ENCODE measurements at places on chromosomes 3 and 15.

- no peak for DNase-seq
Observed at GRCh38 chr3:81045246-81045645, 716.2 kb downstream of the GBE1 start.

DNA sequence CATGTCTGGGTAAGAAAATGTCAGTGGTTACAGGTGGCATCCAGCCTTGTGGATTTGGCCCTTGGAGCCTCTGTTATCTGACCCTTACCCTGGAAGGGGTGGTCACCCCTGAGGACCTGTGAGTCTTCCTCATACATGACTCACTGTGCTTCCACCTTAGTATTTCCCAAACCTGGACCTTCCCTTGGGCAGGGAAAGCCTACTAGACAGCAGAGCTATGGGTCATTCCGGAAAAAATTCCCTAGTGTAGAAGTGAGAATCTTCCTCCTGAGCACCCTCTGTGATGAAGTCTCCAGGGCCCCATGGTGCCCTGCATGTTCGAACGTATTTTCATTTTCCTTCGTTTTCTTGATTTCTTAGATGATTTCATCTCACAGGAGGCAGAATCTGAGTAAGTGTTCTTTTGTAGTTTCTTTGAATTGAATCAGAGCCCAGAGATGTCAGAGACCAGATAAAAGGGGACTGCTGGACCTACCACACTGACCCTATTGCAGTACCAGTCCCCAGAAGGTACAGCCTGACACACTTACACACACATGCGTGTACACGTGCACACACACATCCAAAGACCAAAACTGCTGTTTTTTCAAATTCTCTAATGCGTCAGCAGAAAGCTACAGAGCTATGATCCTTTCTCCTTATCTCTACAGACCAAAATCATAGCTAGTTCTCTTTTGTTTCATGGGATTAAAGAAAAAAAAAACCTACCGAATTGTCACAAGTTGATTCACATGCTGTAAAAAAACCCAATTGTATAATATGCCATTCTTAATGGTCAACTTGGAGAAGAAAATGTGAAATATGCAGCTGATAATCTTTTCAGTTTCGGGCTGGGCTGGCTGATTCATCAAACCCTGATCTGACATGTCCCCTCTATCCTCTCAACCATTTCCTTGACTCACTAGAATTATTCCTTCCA, 50.5 kb upstream of the ARHGEF3 start:
- peak; percentile 75 for DNase-seq

DNA sequence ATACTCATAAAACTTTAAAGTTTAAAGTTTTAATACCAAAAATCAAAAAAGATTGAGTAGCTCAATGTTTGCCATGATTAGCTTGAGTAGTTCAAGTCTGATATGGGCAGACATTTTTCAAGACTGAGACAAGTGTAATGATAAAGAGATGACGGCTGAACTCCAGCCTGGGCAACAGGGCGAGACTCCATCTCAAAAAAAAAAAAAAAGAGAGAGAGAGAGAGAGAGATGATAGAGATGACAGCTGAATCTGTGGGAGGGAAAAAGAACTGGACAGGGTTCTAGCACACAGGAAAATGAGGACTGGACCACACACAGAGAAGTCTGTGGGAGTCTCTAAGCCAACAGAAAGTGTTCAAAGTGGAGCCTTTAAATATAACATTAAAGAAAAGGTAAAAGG, 25.2 kb downstream of the CEP152 start:
- no peak for DNase-seq

DNA sequence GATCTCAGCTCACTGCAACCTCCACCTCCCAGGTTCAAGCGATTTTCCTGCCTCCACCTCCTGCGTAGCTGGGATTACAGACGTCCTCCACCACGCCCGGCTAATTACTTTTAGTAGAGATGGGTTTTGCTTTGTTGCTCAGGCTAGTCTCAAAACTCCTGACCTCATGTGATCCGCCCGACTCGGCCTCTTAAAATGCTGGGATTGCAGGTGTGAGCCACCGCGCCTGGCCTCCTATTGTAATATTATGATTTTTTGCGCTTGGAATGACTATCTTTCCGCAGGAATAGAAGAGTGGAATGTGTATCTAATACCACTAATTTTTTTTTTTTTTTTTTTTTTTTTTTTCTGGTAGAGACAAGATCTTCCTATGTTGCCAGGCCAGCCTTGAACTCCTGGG, 1.8 kb downstream of the ARL8B start:
- DNase-seq, result no peak

DNA sequence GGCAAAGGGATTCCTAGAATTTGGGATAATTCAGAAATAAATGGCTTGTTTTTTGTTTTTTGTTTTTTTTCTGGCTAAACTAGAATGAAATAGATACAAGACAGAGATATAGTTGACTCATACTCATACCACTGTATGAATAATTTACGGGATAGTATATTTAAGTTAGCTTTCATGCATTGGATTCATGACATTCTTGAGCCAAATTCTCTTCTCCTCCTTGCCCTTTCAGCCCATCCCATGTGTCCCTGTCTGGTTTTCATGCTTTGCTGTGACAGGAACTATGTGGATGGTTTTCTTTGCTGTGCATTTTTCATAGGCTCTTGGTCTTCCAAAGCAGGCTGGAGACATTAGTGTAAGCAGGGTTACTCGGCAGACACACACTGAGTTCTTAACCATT, 66.6 kb upstream of the UMPS start:
- DNase-seq, result peak; percentile 27

GRCh38 chr3:132573797-132574211, 23.3 kb upstream of the ACKR4 start:
- no peak for DNase-seq

DNA sequence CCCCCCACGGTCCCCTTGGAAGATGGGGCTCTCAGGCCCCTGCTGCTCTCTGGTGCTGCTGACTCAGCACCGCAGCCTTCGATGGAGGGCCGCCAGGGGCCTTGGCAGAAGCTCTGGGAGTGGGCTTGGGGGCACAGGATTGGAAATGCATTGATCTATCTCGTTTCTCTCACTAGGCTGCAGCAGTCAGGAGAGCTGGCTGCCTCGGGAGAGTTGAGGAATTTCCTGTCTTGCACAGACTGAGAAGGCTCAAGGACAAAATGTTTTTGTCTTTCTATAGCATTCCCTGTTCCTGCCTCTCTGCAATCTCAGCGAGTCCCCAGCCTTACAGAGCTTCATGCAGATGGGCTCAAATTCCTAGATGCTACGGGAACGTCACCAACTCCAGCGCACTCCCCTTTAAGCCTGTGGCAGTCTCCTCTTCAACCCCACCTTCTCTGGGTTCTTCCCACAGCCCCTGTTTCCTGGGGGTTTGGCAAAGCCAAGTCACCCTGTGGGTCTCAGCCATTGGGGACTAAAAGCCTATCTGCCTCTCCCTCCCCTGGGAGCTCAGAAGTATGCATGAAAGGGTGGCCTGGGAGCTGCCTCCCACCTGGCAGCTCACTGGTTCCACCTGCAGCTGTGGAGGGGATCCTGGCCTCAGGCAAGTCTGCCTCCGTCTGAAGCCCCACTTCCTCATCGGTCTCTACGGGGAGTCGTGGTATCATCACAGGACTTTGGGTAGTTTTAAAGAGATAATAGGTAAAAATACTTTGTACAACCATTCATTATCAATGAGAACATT, 127.4 kb upstream of the HACD2 start:
- DNase-seq, result no peak

GRCh38 chr3:189962466-189962865, 158.2 kb downstream of the P3H2 start:
- DNase-seq, result no peak

- no peak for DNase-seq
Observed at GRCh38 chr3:107082527-107082926, 294.7 kb upstream of the CCDC54 start.

- DNase-seq, result no peak
Observed at GRCh38 chr15:89150762-89151664, 62.8 kb downstream of the ABHD2 start.

DNA sequence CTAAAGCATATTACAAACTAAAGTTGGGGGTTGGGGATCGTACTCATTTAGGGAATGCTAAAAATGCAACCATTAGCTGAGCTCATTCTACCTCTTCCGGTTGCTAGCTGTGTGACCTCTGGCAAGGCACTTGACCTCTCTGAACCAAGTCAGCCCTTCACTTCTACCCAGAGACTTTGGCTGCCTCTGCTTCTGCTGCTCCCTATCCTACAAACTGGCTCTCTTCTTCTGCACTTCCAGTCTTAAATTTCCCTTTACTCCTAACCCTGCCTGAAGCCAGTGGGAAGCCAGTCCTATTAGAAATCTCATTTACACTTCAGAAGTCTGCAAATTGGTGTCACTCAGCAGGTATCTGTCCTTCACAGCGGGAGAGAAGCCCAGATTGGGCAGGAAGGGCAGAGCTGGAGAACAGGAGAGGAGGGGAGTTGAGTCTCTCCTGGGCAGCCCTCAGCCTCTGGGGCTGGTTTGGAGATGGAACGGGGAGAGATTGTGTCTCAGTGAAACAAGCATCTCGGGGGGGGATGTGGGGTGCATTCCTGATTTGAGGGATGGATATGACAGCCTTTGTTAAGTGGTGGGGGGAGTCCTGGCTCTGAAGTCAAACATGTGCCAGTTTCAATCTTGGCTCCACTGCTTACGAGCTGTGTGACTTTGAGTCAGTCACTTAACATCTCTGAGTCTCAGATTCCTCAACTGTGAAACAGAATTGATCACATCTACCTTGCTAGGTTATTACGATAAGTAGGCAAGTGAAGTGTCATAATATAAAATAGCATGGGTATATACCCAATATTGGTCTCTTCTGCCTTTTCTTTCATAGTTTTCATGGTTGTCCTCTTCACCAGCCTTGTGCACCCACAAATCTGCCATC, 7.8 kb upstream of the AEN start:
- no peak for DNase-seq

- no peak for DNase-seq
Observed at GRCh38 chr3:42502429-42503250, at the start of gene VIPR1. TSS of gene VIPR1 (plus strand) at chr3:42502643. CDS start at chr3:42502736, 93 bp downstream.

- DNase-seq, result no peak
Observed at GRCh38 chr15:69685512-69686452, 233.2 kb downstream of the RPLP1 start.

- peak; percentile 28 for DNase-seq
Observed at GRCh38 chr3:87167628-87168456, 59.3 kb upstream of the CHMP2B start.

DNA sequence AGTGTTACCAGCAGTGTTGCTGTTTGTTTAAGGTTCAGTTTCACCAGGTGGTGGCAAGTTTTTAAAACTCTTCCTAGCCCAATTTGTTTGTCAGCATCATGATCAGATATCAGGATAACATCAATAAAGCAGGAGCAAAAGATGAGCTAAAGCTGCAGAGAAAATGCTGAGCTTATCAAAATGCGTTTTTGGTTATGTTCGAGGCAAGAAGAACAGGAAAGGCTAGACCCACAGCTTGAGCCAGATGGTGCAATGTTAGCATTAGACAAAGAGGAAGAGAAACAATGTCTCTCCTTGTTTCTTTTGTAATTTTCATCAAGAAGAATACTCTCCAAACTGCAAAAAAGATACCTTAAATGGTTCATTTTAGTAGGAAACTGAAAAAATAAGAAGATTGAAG, 66.2 kb downstream of the THRB start:
- no peak for DNase-seq

DNA sequence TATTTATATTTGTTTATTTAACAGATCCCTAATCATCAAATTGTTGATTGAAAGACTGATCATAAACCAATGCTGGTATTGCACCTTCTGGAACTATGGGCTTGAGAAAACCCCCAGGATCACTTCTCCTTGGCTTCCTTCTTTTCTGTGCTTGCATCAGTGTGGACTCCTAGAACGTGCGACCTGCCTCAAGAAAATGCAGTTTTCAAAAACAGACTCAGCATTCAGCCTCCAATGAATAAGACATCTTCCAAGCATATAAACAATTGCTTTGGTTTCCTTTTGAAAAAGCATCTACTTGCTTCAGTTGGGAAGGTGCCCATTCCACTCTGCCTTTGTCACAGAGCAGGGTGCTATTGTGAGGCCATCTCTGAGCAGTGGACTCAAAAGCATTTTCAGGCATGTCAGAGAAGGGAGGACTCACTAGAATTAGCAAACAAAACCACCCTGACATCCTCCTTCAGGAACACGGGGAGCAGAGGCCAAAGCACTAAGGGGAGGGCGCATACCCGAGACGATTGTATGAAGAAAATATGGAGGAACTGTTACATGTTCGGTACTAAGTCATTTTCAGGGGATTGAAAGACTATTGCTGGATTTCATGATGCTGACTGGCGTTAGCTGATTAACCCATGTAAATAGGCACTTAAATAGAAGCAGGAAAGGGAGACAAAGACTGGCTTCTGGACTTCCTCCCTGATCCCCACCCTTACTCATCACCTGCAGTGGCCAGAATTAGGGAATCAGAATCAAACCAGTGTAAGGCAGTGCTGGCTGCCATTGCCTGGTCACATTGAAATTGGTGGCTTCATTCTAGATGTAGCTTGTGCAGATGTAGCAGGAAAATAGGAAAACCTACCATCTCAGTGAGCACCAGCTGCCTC, 14.7 kb downstream of the THBS1 start:
- no peak for DNase-seq

DNA sequence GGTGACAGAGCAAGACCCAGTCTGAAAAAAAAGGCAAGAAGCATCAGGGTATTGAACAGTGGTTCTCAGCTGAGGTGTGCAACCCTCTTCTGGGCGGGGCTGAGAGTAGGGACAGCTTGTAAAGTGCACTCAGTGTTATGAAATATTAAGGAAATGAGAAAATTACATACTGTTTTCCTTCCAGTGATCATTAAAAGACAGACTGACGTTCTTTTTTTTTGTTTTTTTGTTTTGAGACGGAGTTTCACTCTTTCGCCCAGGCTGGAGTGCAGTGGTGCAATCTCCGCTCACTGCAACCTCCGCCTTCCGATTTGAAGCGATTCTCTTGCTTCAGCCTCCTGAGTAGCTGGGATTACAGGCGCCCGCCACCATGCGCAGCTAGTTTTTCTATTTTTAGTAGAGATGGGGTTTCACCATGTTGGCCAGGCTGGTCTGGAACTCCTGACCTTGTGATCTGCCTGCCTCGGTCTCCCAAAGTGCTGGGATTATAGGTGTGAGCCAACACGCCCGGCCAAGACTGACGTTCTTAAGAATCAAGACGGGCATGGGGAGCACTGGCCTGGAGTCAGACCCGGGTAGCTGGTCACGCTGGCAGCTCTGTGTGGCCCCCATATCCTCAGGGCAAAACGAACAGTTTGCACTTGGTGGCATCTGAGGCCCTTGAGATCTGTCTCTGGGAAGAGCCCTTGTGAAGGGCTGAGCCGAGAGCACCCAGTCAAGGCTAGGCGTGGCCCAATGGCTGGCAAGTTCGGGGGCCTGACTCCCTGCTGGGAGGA, 11.4 kb downstream of the MAN2A2 start:
- DNase-seq, result no peak

DNA sequence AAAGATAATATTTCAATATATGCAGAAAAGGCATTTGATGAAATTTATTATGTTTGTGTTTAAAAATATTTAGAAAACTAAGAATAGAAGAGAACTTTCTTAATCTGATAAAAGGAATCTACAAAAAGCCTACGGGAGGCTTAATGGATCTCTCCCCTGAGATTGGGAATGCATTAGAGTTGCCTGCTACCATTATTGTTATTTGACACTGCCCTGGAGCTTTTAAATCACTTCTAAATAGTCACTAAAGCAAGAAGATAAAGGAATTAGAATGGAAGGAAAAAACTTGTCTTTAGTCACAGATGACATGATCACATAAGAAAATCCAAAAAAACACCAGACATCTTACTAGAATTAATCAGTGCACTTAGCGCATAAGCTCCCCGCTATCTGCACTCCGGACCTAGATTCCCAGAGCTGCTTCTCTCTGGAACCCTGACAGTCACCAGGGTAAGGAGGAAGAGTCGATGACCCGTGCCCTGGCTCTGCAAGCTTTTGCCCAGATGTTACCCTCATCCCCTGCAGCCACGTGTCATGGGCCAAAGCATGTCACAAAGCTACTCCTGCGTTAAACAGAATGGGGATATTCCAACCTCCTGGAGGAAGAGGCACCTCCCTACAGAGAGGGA, 97.1 kb downstream of the MINAR1 start:
- DNase-seq, result no peak
